ENCODE measurements at places on chromosomes 11 and 22.
A peak's percentile ranks its signal among the peaks of the same experiment; 100 is the strongest.

DNA sequence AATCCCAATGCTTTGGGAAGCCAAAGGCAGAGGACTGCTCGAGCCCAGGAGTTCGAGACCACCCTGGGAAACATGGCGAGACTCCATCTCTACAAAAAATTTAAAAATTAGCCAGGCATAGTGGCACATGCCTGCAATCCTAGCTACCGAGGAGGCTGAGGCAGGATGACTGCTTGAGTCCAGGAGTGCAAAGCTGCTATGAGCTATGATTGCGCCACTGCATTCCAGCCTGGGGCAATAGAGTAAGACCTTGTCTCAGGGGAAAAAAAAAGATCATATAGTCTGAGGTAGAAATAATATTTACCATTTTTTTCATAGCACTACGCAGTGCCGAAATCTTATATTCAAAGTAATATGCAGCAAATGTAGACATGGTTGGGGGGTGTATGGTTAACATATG is 47.8 kb downstream of the MRTFA start:
- peak; percentile 48 for DNase-seq

DNA sequence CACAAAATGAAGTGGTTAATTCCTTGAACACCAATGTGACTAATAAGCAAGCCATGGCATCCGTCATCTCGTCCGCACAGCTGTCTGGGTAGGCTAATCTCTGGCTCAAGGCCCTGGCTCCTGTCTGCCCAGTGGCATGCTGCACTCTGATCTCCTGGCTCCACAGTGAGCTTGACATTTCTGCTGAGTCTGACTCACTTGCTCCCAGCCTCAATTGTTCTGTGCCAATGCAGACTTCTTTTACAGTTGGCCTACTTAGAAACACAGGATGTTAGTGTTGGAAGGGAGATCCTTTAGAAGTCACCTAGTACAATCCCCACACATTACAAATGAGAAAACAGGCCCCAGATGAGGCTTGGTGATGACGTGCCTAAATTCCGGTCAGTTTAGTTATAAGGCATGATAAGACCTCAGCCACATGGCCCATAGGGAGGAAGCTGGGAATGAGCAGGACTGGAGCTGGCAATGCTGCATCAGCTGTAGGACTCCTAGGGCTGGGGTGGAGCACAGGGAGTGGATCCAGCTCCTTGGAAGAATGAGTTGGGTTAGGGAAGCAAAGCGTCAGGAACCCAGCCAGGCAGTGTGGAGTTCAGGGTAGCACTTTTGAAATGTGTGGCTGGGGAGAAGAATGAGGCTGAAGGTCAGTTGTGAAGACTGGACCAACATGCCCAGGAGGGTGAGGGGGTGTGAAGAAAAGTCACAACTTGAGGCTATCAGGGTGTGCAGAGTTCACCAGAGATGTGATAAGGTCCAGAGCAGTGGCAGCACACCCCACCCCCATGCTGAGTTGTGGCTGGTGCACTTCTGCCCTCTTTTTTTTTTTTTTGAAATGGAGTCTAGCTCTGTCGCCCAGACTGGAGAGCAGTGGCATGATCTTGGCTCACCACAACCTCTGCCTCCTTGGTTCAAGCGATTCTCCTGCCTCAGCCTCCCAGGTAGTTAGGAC is 70.2 kb upstream of the EED start:
- no peak for DNase-seq

DNA sequence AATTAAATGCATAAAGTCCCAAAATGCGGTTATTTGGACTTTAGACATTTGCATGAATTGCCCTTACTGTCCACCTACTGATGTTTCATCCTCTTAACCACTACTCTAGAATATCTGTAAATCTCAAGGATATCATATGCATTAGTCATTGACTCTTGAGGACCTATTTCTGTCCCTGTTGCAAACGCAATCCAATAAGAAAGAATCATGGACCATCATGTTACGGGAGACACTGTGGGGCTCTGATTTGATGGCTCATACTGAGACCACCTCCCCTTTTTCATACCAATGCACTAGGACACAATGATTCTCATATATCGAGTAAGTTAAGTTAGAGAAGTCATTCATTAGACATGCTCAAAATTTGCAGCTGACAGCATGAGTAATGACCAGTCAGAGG is 14.4 kb downstream of the POU2AF2 start:
- DNase-seq: no peak

GRCh38 chr11:67102664-67103063 is 16.4 kb upstream of the KDM2A start:
- DNase-seq: no peak

DNA sequence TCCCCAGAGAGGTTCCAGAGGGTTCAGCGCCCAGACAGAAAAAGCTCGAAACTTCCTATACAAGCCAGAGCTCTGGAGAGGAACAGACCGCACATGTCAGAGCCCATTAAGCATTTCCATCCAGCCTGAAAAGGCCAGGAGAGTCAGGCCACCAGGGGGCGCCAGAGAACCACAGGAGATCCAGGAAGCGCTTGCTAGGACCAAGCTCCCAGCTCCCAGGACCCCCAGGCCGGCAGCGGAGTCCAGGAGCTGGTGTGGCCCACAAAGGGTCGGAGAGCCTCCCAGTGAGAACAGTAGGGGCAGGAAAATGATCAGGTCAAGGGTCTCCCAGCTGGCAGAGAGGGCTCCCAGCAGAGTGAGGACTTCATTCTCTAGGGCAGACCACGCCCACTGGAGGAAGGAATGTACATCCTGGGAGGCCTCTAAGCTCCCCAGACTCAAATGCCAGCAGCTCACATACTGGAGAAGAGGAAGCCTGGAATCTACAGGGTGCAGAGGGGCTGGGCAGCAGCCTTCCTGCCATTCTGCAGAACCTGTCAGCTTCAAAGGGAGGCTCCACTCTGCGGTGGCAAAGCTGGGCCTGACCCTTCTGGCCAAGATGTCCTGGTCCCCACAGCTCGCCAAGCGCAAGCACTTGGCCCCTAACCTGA is 2.1 kb upstream of the MEI1 start:
- DNase-seq: peak; percentile 91

GRCh38 chr11:36508743-36509142 is 1.3 kb downstream of the TRAF6 start:
- no peak for DNase-seq

- DNase-seq: no peak
These were observed 117.1 kb upstream of the TBCEL start for GRCh38 chr11:120906766-120907165.

DNA sequence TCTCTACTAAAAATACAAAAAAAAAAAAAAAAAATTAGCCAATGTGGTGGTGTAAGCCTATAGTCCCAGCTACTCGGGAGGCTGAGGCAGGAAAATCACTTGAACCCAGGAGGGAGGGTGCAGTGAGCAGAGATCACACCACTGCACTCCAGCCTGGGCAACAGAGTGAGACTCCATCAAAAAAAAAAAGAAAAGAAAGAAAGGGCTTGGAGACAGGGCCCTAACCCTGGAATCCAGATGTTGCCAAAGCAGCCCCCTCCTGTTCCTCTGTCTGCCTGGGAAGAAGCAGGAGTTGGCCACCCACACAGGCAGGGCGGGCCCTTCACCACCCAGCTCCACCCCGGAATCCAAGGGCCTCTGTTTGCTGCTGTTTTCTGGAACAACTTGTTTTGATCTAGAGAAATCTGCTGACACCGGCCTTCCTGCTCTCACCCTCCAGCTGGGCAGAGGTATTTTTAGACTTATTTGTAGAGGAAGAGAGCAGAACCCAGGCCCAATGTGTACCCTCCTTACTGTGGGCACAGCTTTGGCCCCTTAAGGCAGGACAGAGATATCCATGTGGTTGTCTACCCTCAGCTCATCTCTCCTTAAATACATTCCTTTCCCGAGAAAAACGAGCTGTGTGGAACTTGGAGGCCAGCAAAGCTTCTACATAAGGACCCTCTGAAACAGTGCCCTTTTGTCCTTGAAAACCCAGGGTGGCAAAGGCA is 2.7 kb upstream of the NEAT1 start:
- DNase-seq: peak; percentile 65

DNA sequence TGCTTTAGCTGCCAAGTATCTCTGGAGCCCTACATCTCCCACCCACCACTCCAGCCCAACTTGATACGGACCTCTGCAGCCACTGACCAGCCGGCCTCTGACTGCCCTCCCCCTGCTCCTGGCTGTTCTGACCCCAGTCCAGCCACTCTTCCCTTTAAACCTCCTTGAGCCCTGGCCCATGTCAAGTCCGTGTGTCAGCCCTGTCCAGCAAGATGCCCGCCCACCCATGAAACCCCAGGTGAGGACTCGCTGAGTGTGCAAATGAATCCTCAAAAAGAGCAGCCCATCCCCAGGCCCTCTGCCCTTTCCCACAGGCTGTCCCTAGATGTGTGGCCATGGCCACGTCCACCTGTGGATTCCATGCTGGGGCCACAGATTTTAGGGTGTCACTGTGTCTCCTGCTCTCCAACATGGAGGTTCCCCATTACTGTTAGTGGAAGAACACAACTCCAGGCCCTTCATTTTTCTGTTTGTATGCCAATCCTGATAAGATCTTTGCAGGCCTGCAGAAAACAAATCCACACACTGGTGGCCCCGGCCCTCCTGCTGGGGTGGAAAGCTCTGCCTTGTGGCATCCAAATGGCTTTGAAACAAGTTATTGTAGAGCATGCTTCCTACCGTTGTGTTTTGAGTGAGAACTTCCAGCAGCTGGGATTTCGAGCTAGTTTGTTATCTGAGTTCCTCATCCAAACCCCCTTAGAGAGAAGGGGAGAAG is 22.7 kb upstream of the ADORA2A start:
- no peak for DNase-seq

- no peak for DNase-seq
These were observed 347.2 kb upstream of the B3GAT1 start for GRCh38 chr11:134759274-134759673.

DNA sequence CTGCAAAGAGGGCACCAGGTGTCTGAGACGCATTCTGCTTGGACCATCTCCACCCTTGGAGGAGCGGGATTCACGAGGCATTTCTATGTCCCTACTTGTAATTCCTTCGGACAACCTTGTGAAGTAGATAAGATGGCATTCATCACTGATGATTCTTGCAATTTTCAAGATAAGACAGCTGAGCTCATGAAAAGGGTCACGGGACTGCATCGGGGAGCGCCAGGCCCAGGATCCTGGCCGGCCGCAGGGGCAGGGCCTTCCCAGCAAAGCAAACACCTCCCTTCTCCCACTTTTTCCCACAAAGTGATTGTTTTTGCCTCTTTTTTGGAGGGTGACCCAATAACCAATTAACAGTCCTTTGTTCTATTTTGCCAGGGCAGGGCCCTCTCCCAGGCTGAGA is 8.4 kb downstream of the LIF start:
- DNase-seq: no peak

Measured in NB4 (cell line).